ENCODE measurements at places on chromosomes 6 and 20.

- no peak for DNase-seq
These were observed 286.6 kb downstream of the TSHZ2 start for GRCh38 chr20:53258741-53259140.

DNA sequence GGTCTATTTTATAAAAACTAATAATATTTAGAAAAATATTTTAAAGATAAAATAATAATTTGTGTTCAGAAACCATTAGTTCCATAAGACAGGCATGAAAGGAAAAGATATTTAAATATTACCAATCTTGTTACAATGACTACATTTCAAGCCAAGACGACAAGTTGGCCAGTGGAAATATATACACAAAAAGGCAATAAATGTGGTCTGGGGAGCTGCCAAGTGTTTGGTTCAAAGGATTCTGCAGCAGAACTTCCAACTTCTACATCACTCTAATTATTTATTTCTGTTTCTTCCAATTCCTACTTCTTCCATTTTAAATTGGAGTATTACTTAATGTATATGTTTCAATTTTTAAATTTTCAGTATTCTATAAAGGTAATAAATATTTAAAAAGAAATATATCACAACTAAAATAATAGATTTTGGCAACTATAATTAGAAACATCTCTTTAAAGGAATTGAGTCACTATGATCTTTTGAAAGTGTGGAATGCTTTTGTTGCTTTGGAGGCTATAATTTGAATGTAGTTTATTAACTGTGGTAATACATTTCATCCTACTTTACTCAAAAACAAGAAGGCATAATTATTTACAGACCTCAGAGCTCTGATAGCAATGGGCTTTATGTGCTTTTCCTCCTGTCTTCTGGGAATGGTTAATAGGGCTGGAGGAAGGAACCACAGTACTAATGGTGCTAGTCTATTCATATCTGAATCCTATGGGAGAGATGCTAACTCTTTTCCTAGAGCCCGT lies 129.7 kb upstream of the FAM184A start:
- no peak for DNase-seq

GRCh38 chr20:3580412-3580811 lies 82.8 kb downstream of the GFRA4 start:
- DNase-seq = no peak

DNA sequence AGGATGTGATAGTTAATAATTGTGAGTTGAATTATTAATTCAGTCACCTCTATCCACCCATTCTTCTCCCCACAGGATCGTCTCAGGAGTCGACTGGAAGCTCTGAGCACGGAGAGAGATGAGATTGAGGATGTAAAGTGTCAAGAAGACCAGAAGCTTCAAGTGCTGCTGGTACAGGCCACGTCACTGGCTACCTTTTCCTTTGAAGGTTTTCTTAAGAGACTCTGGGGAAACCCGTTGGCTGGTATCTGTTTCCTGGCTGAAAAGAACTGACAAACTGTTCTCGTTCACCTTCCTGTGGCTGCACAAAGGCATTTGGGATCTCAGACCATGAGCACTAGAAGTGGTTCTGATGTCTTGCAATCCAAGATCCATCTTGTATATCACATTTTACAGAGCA lies 3.8 kb downstream of the TRIM15 start:
- no peak for DNase-seq

- no peak for DNase-seq
These were observed 107.5 kb upstream of the EDN1 start for GRCh38 chr6:12182676-12183075.

DNA sequence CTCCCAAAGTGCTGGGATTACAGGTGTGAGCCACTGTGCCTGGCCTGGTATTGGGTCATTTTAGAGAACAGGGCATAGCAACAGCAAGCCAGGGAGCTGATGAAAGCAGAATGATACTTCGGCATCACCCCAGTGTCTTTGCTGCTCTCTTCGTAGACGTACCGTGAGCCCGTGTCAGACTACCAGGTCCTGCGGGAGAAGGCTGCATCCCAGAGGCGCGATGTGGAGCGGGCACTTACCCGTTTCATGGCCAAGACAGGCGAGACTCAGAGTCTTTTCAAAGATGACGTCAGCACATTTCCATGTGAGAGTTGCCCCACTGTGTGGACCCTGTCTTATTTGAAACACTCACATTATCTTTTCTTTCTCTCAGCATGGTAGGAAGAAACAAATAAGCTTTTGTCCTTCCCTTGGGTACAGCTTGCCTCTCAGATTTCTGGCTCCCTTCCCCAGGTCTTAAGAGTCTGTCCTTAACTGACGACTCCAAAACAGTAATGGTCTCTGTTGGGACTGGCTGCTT lies 15.9 kb downstream of the TAF8 start:
- no peak for DNase-seq

DNA sequence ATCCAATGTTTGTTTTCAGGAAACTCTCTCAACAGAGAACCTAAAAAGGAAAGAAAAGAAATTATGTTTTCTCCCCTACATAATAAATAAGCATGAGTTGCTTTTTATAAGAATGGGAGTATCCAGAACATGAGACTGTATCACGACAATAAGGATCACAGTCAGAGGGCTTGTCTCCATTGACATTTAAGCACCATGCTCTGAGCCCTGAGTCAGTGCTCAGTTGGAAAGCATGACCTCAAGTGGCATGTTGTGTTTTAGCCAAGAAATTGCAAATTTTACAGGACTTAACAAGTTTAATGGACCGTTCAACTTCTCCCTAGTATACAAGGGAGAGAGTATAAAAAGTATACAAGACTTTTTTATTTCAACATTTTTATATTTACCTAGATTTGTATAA lies 431.6 kb downstream of the GJA1 start:
- DNase-seq = no peak

DNA sequence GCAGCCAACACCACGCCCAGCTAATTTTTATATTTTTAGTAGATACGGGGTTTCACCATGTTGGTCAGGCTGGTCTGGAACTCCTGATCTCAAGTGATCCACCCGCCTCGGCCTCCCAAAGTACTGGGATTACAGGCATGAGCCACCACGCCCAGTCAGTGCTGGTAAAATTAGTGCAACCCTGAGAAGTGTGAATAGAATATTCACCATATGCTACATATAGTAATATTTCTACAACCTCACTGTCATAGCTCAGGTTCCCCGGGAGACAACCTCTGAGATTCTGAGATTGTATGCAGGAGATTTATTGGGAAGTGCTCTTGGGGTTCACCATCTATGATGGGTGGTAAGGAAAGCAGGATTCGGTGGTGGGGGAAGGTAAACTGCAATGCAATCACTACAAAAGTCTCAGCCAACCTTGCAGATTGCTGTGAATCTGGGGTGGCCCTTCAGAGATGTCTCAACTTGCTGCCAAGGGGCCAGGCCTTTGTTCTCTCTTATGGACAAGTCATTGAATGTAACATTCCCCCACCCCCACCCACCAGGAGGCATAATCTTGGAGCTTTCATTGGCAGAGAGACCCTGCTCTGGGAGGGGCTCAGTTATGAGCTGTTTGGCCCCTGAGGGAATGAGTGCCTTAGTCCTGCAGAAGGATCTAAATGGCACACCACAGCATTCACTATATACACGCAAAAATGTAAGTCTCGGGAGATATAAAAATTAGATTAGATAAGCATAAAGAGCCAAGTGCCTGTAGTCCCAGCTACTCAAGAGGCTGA lies 34.0 kb upstream of the SEC63 start:
- no peak for DNase-seq

DNA sequence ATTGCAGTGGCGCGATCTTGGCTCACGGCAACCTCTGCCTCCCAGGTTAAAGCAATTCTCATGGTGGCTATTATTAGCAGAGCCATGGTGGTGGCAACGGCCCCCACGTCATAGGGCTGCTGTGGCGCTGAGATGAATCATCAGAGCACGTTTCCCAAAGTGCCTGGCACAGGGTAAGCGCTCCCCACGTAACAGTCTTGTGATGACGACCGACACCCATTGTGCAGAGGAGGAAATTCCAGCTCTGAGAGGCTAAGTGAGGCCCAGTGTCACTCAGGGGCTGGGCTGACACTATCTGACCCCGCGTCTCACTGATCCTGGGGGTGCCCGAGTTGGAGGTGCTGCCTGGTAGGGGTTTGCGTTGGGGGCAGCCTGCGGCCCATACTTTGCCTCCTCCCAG lies 16.2 kb downstream of the SUN5 start:
- DNase-seq = peak; percentile 7

GRCh38 chr6:137900815-137901214 lies 33.8 kb downstream of the TNFAIP3 start:
- DNase-seq = no peak

DNA sequence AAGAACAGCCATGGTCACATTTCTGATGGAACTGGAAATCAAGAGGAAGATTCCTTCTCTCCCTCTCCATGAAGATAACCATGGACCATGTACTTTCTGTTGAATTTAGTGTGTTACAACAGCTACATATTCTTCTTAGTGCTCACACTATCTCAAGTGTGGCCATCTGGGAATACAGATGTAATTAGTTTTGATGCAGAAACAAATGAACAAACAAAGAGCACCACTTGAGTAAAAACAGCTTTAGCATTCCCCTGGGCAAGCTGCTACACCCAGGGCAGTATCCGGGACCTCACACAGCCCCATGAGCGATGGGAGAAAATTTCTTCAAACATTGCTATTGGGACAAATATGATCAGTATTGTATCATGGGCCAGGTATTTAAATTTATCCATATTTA lies 75.2 kb downstream of the RAMACL start:
- no peak for DNase-seq

- DNase-seq = no peak
These were observed 614.9 kb downstream of the DOK5 start for GRCh38 chr20:55090286-55090685.

GRCh38 chr6:158175111-158175510 lies 7.0 kb downstream of the GTF2H5 start:
- no peak for DNase-seq

GRCh38 chr6:28203201-28203600 lies 21.9 kb upstream of the ZSCAN9 start:
- no peak for DNase-seq

- DNase-seq = no peak
These were observed 129.2 kb upstream of the SNX9 start for GRCh38 chr6:157693867-157694266.

GRCh38 chr6:153621070-153621469 lies 418.0 kb upstream of the OPRM1 start:
- no peak for DNase-seq

DNA sequence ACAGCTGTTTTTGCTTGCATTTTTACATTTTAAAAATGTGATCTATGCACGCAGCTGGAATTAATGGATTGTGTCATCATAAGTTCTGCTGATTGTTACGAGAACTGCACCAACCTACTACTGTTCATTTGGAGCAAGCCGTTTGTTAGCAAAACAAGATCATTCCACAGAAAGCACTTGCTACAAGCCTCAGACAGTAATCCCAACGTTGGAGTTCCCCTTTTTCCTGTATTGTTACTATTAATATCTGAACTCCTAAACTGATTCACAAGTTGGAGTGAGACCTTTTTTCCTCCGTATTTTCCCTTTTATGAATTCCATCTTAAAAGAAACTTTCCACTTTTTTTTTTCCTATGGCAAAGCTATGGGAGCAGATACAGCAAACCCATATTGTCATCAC lies 3.5 kb downstream of the TENT5A start:
- no peak for DNase-seq

DNA sequence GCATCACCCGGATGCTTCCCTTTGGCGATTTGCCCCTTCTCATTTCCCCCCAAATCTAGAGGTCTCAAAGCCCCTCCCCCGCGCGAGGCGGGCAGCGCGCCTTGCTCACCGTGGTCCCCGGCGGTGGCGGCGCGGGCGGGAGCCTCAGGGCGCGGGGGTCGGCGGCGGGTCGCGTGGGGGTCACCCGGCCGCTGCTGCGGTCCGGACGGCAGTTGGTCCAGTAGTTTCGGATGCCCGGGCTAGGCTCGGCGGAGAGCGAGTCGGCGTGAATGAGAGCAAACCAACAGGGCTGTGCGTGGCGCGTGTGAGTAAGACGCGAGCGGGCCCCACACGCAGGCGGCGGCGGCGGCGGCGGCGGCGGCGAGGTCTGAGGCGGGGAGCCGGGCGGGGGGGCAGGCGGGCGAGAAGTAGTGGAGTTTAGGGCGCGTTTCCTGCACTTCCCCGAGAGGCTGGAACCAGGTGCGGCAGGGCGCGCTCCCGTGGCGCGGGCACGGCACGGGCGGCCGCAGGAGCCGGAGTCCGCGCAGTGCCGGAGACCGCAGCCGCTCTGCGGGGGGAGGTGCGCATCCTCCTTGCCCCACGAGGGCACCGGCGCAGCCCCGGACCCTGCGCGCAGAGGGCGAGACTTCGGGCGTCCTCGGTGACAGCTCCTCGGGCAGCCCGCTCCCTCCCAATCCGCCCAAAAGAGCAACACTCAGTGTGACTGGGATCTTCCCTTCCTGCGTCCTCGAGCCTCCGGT lies 567 bp downstream of the HS3ST5 start:
- no peak for DNase-seq

- no peak for DNase-seq
These were observed 113.6 kb downstream of the FLRT3 start for GRCh38 chr20:14223806-14224205.

DNA sequence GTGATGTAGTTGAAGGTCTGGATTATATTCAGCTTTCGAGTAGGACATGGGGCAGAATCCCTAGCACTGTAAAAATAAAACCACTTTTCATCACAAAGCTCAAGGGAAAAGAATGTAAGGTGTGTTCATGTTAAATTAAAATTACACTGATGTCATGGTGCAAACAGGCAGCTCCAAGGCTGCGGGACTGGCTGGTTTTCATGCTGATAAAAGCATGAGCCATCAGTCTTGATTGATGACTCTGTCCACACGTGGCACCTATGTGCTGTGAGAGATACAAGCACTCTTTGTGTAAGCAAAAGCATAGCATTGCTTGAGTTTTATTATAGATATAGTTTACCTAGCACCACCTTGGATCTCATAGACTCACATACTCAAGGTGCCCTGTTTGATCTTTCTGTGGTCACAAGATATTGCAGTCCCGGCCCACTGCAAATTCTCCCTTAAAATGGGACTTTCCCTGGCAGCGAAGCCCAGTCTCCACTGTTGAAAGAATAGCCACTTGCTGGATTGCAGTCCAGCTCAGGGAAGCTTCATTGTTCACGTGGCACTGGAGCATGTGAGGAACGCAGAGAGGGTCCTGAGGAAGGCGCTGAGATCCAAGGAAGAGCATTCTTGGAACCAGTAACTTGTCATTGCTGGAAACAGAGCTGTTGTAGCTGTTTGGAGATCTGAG lies 90.6 kb downstream of the TIAM2 start:
- DNase-seq = no peak

GRCh38 chr20:33162313-33162712 lies 5.6 kb upstream of the BPIFA2 start:
- no peak for DNase-seq

GRCh38 chr6:12637960-12638641 lies 78.5 kb upstream of the PHACTR1 start:
- peak; percentile 78 for DNase-seq

- DNase-seq = no peak
These were observed 9.2 kb downstream of the CCND3 start for GRCh38 chr6:41932378-41932777.
